Aorta (tissue), 5 donors: ENCODE measurements at places on chromosomes 6 and 20. TPM values are rescaled to one million over a fixed set of nuclear protein-coding genes. Genes with fewer than 3 reads are reported as not detected.
A peak's percentile ranks its signal among the peaks of the same experiment; 100 is the strongest.

DNA sequence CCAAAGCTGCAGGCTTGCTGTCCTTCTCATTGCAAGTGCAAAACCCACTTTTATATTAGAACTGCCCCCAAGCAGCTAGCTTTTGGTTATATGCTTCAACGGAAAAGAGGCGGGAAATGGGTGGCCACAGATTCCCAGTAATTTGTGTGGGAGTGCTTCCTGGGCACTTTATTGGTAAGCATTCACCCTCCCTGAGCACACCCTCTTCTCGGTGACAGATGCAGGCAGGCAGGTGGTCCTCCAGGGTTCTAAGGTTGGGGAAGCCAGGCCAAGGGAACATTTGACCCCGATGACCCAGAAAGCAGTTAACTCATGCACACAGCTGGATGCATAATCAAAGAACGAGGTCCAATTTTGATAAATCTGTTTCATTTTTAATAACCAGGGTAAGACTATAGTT, 29.1 kb downstream of the PRDM1 start:
- no peaks in the 10 kb centered on the region for H3K27me3 ChIP-seq
- no peak overlapping the region for H3K27ac ChIP-seq
- H3K36me3 ChIP-seq, result no peaks in the 10 kb centered on the region
- DNase-seq, result no peak

- no peaks in the 10 kb centered on the region for H3K27me3 ChIP-seq
- peaks cover 5% of the 10 kb centered on the region for H3K4me1 ChIP-seq
- no peaks in the 10 kb centered on the region for H3K36me3 ChIP-seq
Observed at GRCh38 chr6:142819603-142820337, 125.2 kb downstream of the HIVEP2 start.

ME1 gene
- 21.0 TPM for total RNA-seq

DNA sequence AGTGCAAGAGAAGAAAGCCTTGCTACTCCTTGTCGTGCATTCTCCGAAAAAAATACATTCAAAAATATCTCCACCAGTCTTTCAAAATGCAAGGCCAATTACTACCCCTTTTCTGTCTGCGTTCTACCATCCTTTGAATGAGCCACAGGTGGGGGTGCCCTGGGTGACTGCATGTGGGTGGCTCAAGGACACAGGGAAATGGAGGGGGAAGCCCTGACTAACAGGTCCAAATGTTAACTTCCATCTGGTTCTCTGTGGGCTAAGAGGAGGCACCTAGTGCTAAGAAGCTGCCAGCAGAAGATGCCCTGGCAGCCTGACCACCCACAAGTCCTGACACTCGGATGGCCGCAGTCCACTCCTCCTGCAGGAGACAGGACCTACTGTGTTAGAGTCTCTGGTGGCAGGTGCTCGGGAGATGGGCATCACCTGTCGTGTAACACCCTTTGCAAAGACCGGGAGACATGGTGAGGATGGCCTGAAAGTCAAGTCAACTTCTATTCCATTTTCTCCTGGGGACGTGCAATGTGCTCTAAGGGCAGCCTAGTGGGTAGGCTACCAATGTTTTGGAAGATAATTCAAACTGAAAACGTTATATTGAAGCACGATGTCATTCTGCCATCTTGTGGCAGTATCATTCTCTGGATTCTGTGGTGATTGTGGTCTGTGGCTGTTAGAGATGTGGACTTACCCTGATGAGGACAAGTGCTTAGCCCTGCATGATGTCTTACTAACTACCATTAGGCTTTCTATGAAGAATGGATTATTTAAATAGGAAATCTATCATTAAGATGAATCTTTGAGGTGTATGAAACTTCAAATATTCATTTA, 27.4 kb upstream of the IGF2R start:
- H3K27me3 ChIP-seq, result no peaks in the 10 kb centered on the region
- H3K4me1 ChIP-seq, result peaks cover 2% of the 10 kb centered on the region
- DNase-seq, result no peak
- H3K36me3 ChIP-seq, result no peaks in the 10 kb centered on the region
- no peak overlapping the region for H3K4me3 ChIP-seq

- no peak for DNase-seq
- H3K27me3 ChIP-seq, result no peaks in the 10 kb centered on the region
- no peaks in the 10 kb centered on the region for H3K36me3 ChIP-seq
- no peaks in the 10 kb centered on the region for H3K4me1 ChIP-seq
- no peak overlapping the region for H3K4me3 ChIP-seq
Observed at GRCh38 chr6:150245148-150245935, 102.5 kb downstream of the PPP1R14C start.

- DNase-seq, result no peak
- H3K4me3 ChIP-seq, result no peak overlapping the region
- no peaks in the 10 kb centered on the region for H3K27me3 ChIP-seq
- H3K36me3 ChIP-seq, result no peaks in the 10 kb centered on the region
Observed at GRCh38 chr20:33687370-33687915, 1.3 kb upstream of the E2F1 start.

HSPA1L gene
- 1.9 TPM for total RNA-seq

GRCh38 chr6:95169775-95170174, 407.6 kb upstream of the MANEA start:
- no peak overlapping the region for H3K27ac ChIP-seq
- H3K4me3 ChIP-seq, result no peak overlapping the region
- H3K36me3 ChIP-seq, result no peaks in the 10 kb centered on the region
- no peak for DNase-seq

DNA sequence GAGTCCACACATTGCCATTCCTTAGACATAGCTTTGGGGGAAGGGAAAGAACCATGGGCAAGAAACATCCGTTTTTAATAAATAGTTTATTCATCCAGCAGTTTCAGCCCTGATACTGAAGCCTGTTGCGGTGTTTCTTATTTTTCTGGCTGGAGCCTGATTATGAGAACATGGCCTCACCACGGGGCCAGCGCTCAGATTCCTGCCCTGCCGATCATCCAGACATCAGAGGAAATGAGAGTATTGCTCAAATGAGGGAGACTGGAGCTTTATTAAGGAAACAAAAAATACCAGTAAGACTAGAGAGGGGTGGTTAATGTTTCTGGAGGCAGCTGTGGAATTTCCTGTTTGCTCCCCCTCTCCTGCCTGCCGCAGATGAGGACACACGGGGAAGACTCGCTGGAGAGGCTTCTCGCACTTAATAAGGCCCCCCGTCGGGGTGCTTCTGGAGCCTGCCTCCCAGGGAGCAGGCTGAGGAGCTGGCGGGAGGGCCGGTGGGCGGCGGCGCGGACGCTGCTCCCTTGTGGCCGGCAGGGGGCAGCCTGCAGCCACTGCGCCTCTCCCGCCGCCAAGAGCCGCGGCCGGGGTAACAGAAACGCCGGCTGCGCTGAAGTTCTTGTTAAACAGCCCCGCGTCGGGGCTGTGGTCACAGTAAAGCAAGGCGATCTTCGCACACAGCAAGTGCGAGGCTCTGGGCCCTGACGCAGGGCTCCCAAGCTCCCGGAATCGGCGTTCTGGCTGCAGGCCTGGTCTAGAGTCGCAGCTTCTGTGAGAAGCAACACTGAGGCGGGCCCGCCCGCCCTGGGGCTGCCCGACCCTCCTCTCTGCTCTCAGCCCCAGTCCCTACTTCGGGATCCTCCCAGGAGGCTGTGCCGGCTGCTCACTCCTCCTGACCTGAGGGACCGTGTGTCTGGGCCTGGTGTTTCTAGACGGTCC, 17.5 kb downstream of the LEMD2 start:
- H3K27me3 ChIP-seq, result no peaks in the 10 kb centered on the region
- peak; percentile 80 for DNase-seq
- H3K4me3 ChIP-seq, result no peak overlapping the region

PHACTR2 gene
- total RNA-seq, result 96.8 TPM

DST gene
- 485 TPM for total RNA-seq

HLA-DQB2 gene
- total RNA-seq, result 2.3 TPM

DNA sequence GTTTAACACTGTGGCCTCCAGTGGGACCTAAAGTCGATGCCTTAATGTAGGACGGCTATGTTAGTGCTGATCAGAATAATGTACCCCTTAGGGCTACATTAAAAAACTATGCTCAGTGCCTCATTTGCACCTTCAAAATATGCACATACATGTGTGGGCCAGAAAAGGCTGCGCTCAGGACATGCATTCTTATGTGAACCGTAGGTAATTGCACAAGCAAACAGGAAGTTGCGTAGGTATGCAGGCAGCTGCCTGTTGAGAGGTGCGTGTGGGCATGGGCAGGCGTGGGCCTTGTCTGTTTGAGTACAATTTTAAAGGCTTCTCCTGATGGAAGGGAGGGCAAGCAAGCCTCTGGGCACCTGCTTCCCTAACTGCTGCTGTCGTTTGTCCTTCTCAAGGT, 116.2 kb upstream of the JAG1 start:
- no peaks in the 10 kb centered on the region for H3K36me3 ChIP-seq
- no peak overlapping the region for H3K4me3 ChIP-seq
- H3K27ac ChIP-seq, result no peak overlapping the region

GRCh38 chr6:110284855-110285254, 73.3 kb downstream of the METTL24 start:
- H3K27ac ChIP-seq, result no peak overlapping the region
- peaks cover 3% of the 10 kb centered on the region for H3K4me1 ChIP-seq
- no peak for DNase-seq
- H3K36me3 ChIP-seq, result no peaks in the 10 kb centered on the region
- H3K4me3 ChIP-seq, result no peak overlapping the region

DNA sequence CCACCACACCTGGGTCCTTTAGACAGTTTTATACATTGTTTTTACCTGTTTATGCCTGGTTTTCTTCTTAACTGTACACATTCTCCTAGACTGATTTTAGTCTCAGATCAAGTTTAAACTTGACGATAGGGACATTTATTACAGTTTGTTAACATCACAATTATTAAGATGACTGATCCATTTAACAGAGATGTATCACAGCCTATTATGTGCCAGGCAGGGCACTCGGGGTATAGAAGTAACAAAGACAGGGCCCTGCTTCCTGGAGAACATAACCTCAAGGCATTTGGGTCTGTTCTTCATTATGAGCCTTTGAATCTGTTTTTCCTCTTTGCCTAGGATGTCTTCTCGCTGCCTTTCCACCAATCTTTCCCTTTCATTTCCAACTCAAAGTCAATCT, 380.5 kb downstream of the ESR1 start:
- H3K4me1 ChIP-seq, result no peaks in the 10 kb centered on the region
- no peaks in the 10 kb centered on the region for H3K27me3 ChIP-seq
- H3K4me3 ChIP-seq, result no peak overlapping the region

GRCh38 chr6:24431045-24431451, 28.3 kb downstream of the MRS2 start:
- no peak overlapping the region for H3K27ac ChIP-seq
- H3K4me3 ChIP-seq, result no peak overlapping the region
- no peaks in the 10 kb centered on the region for H3K36me3 ChIP-seq
- H3K4me1 ChIP-seq, result no peaks in the 10 kb centered on the region
- H3K27me3 ChIP-seq, result no peaks in the 10 kb centered on the region
- no peak for DNase-seq

DNA sequence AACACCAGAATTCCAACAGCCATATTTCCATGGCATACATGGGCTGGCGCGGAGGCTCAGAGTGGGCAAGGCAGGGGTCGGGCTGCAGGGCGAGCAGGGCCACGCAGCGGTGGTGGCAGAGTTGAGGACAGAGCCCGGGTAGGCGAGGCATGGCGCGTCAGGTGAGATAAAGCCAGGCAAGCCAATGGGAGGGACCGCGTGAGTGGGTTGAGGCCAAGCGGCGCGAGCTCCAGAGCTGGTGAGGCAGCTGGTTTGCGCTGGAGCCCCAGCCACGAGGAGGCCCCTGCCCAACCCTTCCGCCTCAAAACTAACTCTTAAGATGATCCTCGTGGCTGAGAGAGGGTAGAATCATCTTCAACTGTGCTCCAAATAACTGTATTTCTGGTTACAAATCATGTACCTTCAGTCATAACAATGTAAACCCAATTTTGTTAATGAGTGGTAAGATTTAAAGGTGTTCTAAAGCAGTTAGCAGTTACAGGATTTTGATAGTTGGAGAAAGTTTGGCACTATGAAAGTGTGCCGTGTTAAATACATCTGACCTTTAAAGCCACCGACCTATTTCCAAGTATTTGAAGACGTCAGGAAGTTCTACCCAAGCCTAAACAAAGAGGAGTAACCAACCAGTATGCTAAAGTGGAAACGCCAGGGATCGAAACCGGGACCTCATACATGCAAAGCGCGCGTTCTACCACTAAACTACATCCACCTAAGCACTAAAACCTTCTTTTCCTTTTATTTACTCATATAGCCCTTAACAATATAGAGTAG, 107.9 kb downstream of the GPX5 start:
- H3K4me1 ChIP-seq, result no peaks in the 10 kb centered on the region
- no peak overlapping the region for H3K4me3 ChIP-seq
- no peaks in the 10 kb centered on the region for H3K36me3 ChIP-seq
- H3K27ac ChIP-seq, result no peak overlapping the region

GPX5 gene
- not detected for total RNA-seq

DNA sequence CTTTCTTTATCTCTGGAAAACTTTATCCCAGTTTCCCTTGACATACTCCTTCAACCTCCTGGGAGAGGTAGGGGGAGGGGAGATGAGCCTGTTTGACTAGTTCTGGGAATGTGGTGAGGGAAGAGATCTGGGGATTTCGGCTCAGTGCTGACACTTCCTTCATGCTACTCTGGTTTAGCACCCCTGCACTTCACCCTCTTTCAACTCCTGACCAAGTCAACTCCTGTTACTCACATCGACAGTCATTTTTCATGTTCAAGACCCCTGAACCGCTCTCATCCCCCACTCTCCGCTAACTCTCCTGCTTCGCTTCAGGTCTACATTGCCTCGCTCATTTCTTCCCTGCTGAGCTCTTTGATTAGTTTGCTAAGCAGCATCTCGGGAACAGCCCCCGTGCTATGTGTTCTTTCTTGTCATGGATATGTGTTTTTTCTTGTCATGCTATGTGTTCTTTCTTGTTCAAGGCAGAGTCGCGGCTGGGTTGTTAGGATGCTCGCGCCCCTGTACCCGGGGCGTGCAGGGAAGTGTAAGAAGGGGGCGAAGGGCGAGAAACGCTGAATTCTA, 16.6 kb upstream of the TRIM27 start:
- peak; percentile 55 for DNase-seq
- H3K27ac ChIP-seq, result peak overlapping the region; percentile 65
- no peaks in the 10 kb centered on the region for H3K36me3 ChIP-seq

C6orf52 gene
- total RNA-seq, result not detected

KIF6 gene
- 0.42 TPM for total RNA-seq

C6orf163 gene
- 4.2 TPM for total RNA-seq

- H3K27ac ChIP-seq, result no peak overlapping the region
- H3K4me1 ChIP-seq, result no peaks in the 10 kb centered on the region
- no peak overlapping the region for H3K4me3 ChIP-seq
- DNase-seq, result no peak
- no peaks in the 10 kb centered on the region for H3K27me3 ChIP-seq
Observed at GRCh38 chr6:63440594-63440993, 120.8 kb upstream of the LGSN start.

ADISSP gene
- total RNA-seq, result 21.1 TPM
